GM12864 (cell line): ENCODE measurements at places on chromosomes 2 and 18.

DNA sequence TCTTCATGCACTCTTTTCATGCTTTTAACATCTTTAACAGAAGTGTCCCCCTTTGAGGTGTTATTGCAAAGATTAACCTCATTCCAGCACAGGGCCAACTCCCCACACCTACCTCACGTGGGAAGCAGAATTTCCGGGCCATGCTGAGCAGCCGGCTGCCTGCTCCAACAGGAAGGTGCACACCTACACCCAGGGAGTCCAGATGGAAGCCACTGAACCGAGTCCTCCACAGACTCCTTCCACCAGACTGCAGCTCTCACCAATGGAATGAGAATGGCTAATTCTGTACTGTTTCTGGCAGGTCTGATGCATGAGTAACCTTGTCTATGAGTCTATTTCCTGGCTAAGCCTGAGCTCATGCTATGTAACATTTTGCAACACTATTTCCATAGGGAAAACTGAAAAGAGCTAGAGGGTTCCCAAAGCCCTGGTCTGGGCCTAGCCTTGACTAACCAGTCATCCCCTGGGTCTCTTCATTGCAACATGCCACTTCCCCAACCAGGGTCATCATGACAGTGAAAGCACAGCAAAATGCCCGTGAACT is 11.0 kb downstream of the ERFE start:
- no peak for DNase-seq

GRCh38 chr2:219149667-219150066 is 10.9 kb downstream of the NHEJ1 start:
- DNase-seq = no peak

DNA sequence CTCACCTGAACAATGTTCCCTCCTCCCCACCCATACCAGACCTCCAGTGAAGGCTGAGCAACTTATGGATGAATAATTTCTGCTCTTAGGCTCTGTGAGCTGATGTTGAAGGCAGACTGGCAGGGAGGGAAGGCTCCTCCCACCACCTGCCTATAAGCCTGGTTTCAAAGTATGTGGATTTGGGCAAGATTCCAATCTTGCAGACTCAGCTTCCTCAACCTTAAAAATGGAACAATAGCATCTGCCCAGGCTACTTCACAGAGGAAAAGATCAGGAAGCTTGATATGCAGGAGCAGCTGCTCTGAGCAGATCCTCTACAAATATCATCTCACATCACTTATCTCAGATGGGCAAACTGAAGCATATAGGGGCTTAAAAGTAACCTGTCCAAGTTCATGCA is 112.2 kb downstream of the ZFP36L2 start:
- DNase-seq = no peak

- no peak for DNase-seq
Observed at GRCh38 chr2:85682378-85682777, 11.8 kb upstream of the GNLY start.

DNA sequence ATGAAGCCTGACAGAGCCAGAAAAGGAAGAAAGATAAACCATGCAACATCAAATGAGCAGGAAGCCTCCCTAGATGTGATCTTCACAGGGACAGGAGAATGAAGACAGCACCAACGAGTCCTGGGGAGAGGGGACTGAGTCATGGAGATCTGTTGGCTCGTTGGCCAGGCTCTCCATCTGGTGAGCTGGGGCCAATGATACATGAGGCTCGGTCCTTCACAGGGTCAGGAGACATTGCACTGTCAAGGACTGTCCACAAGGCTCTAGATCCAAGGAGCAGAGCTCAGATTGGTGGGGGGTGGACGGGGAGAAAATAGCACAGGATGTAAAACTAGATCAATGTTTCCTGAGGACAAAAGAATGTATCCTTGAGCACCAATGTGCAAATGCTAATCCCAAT is 735 bp downstream of the CD207 start:
- DNase-seq = no peak

GRCh38 chr2:162267496-162267895 is 24.3 kb upstream of the FAP start:
- no peak for DNase-seq

DNA sequence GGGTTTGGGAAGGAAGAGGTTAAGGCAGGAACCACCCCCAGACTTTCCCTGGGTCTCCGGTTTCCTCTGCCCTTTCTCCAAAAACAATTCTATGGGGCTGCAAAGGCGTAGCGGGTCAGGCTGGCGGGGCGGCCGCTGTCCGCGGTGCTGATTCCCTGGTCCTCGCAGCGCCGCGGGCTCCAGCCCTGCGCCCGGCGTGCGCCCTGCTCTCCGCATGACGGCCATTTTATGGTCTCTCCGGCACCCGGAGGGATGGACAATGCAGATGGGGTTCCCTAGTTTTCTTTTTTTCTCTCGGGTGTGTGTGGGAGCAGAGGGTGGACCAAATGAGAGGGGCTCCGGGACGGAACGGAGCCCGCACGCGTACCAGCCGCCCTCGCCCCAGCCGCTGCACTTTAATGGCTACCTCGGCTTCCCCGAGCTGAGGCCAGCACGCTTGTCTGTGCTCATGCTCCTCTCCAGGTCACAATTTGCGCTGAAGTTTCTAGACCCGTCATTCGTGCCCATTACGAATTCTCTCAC is 1.6 kb downstream of the ST8SIA3 start:
- DNase-seq = no peak

- DNase-seq = no peak
Observed at GRCh38 chr2:116724550-116724949, 1089.9 kb upstream of the DDX18 start.

GRCh38 chr2:238320648-238321281 is 447 bp downstream of the TRAF3IP1 start:
- no peak for DNase-seq

DNA sequence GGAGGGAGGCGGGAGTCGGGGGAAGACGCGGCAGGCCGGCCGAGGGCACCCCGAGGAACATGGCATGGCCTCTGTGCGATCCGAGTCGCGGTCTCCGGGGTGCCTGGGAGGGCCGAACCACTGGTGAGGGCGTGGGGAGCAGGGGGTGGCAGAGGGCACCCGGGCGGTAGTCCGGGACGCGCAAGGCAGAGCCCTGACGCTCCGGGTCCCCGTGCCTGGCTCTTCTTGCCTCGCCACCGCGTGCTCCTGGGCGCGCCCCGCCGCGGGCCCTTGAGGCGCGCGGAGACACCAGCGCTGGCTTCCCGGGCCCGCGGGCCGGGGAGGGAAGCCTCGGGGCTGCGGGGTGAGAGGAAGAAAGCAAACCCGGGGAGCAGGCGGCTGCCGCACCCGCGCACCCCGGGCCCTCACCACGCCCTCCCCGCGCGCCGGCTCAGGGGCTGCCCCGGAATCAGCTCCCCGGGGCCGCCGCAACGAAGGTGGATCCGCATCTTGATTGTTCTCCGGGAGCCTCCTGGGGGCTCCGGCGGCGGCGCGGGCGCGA is 4.3 kb downstream of the SOX11 start:
- DNase-seq = no peak

DNA sequence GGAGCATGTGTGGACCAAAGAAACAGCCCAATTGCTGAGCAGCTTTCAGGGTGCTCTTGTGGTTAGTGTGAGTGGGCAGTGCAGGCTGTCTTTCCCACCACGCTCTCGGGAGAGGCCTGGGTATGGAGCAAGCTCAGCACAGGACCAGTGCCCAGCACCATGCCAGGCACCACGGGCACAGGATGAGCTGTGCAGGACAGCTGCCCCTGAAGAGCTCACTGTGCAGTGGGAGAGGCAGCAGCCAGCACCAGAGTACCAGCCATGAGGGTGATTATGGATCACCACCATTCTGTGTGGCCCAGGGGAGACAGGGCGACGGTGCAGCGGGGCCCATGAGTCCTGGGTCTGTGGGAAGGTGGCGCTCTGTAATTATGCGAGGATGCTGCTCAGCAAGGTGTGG is 29.7 kb upstream of the FAHD2A start:
- no peak for DNase-seq
